ENCODE measurements at places on chromosomes 12 and 14.
A peak's percentile ranks its signal among the peaks of the same experiment; 100 is the strongest.

DNA sequence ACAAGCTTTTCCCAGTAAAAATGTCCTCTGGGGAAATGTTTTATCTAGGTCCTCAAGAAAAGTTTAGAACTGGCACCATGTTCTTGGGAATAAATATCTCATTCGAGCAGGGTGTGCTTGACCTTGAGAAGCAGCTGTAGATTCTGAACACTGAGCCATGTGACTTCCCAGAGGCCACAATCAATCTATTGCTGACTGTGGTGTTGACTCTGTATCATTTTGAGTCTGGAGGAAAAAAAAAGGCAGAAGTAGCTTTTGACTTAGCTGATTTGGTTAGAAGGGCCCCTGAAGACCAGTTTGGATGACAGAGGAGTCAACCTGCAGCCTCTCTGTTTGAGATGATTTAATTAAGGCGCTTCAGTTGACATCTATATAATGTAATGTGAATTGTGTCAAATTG lies 592.4 kb upstream of the SEL1L start:
- DNase-seq: no peak

DNA sequence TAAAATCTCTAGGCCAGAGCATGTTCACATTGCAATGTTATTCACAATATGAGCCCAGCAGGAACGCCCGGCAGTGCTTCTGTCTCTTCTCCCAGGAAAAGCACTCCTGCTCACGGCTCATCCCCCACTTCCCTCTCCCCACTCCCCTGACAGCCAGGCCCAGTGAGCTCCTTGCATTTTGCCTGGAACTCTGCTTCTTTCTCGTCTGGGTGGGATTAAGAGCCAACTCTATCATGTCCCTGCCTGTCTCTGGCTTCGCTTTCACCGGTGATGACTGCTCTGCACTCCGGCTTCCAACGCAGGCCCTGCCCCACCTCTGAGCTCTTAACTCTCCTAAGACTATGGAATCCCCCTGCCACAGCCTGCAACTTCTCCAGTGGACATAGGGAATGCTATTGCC lies 2.5 kb downstream of the PLEK2 start:
- DNase-seq: no peak

DNA sequence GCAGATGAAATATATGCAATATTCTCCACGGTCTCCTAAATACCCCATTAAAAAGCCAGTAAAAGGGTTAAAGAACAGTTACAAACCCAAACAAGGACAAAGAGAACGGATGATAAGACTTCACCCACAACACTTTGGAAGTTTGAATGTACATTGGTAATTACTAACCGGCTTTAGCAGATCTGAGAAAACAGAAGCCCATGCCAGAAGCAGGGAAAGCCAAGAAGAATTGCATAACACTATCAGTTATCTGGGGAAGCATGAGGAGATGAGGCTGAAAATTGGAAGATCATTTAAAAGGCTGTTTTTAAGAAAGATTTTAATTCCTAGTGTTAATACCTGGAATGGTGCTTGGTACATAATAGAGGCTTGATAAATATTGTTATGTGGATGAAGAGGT lies 55.6 kb upstream of the MYBPC1 start:
- no peak for DNase-seq

DNA sequence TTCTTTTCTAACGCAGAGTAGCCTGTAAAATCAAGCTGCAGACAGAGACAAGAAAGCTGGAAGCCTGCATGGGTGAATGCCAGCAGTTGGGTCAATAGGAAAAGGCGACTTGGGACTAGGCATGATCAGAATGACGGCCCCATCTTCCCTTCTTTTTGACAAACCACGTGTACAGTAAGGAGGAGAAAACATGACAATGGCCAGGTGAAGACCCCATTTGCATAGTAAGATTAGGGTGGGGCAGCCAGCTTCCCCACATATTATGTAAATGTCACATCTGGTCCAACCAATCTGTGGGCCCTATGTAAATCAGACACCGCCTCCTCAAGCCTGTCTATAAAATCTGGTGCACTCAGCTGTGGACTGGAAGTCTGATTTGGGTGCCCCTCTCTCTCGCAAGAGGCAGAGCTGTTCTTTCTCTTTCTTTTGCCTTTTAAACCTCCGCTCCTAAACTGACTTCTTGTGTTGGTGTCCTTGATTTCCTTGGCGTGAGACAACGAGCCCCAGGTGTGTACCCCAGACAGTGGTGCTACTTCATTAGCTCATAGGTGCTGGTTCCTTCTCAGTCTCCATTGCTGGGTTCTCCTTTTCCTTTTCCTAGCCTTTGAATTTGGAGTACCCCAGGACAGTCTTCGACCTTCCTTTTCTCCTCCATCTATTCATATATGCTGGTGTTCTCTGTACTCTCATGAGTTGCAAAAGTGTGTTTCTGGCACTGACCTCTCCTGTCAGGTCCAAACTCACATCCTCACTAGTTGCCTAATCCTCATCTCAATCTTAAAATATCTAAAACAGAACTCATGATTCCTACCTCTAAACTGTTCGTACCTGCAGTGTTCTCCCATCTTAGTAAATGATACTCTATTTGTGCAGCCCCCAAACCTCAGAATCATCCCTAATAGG lies 9.4 kb upstream of the DHRS7 start:
- DNase-seq: no peak

DNA sequence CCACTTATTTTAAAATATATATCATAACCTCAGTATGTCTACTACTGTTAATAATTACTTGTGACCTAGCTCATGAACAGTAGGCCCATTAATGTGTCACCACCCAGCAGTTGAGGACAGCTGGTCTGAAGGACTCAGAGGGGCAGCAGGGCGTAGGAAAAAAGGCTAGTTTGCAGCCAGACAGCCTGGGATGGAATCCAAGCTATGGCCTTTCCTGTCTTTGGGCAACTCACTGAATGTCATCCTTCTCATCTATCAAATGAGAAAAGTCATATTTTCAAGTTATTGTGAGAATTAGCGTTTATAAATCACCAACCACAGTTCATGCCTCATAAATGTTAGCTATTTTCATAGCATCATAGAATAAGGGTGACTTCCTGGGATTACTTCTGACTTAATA lies 12.3 kb downstream of the DENND5B start:
- DNase-seq: peak; percentile 69

GRCh38 chr12:52324153-52324444 lies 2.9 kb upstream of the KRT83 start:
- no peak for DNase-seq

DNA sequence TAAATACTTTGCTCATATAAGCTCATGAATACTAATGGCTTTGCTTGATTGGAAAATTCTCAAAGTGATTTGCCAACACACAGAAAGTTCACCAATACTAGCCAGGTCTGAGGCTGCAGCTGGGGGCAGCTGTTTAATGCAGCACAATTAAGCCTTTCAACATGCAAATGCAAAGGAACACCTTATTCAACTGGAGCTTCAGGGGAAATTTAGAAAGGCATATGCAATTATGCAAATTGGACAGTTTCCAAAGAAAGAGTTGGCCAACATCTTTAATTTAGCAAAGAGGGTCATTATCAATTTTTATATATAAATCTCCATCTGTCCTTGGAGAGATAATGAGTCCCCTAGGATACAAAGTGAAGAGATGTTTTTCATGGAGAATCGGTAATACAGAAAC lies 40.2 kb upstream of the OTOGL start:
- no peak for DNase-seq

GRCh38 chr12:70399311-70399710 lies 33.2 kb downstream of the KCNMB4 start:
- DNase-seq: no peak

DNA sequence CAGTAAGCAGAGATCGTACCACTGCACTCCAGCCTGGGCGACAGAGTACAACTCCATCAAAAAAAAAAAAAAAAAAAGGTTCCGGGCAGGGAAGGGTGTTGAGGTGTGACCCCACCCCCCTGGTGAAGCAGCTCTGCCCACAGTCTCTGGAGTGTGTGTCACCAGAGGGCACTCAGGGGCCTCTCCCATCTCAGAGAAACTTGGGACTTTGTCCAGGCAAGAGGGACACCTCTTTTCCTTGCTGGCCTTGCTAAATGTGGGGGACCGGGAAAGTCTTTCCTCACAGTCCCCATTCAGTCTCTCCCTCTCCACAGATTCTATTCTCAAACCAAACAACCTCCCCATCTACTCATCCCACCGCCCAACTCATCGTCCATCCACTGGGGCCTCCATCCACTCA lies 43.6 kb downstream of the RFLNA start:
- no peak for DNase-seq

- no peak for DNase-seq
Observed at GRCh38 chr14:96629082-96629481, 126.9 kb downstream of the PAPOLA start.

GRCh38 chr12:41123871-41124270 lies 64.2 kb upstream of the PDZRN4 start:
- DNase-seq: no peak

DNA sequence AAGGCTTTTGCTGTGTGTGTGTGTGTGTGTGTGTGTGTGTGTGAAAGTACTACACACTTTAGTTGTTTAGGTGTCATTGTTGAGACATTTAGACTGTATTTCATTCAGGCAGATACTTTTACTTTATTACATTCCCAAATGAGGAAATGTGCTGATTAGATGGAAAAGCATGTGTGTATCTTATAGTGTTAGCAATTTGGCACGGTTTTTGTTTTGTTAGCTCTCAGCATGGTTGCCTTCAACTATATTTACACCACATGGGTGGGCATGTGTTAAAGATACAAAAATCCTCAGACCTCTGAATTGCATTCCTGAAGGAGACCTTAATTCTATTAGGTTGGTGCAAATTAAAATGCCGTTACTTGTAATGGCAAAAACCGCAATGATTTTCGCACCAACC lies 879.5 kb downstream of the DIO2 start:
- DNase-seq: no peak

- peak; percentile 59 for DNase-seq
Observed at GRCh38 chr14:55780156-55780946, 200.3 kb downstream of the KTN1 start.

DNA sequence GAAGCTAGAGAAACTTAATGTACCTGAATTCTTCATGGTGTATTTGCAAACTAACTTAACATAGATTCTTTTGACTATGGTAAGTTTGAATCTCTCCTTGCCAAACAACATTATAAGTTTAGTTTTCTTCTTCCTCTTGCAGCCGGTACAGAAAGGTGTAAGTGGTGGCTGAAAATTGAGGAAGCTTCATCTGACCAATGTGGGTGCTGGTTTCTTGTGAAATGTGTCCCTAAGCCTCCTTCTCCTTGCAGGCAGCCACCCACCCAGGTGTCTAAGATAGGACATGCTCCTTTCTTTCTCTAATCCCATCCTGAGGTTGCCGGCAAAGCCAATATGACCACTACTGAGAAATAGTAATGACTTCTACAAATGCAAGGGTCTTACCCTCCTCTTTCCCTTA lies 20.6 kb downstream of the GSG1 start:
- no peak for DNase-seq

- peak; percentile 66 for DNase-seq
Observed at GRCh38 chr12:116863275-116863767, 17.9 kb downstream of the HRK start.

DNA sequence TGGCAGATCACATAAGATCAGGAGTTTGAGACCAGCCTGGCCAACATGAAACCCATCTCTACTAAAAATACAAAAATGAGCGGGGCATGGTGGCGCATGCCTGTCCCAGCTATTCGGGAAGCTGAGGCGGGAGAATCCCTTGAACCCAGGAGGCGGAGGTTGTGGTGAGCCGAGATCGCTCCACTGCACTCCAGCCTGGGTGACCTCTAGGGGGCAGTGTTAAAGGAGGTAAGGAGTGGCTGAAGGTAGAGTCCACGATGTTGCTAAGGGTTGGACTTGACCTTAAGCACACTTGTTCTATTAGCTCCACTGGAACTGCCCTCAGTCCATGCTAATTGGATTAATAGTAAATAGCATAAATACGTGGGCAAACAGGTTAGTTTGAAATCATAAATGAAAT lies 62.4 kb upstream of the PSMC1 start:
- DNase-seq: no peak

DNA sequence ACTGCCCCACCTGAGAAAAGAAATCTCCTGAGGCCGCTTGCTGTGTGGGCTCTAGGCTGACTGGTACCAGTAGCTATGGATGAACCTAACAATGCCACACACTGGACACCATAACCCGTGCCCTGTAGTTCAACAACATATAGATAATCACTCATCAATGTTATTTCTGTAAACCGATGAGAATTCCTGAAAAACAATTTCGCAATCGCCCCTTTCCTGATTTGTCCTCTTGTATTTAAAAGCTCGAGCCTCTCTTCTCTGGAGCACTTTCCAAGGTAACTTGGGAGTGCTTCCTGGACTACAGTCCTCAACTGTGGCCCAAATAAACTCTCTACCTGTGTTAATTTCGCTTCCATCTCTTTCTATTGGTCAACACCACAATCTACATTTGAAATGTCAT lies 26.1 kb upstream of the PPP2R5C start:
- no peak for DNase-seq

DNA sequence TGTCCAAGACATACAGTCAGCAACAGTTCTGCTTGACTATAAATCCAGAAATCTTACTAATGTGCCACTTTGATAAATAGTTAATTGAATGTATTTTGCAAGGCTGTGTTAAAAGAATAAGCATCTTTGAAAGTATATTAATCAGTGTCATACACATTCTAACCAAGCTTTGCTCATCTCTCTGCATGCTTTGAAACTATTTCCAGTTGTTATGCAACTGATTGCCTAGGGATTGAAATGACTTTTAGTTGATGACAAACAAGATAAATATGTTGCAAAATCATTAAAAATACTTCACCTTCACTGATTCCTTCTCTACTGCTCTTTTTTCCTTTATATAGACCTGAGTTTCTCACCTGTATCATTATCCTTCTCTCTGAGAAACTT lies 91.3 kb downstream of the AEBP2 start:
- peak; percentile 45 for DNase-seq

GRCh38 chr12:30450872-30451271 lies 244.8 kb downstream of the IPO8 start:
- peak; percentile 29 for DNase-seq

DNA sequence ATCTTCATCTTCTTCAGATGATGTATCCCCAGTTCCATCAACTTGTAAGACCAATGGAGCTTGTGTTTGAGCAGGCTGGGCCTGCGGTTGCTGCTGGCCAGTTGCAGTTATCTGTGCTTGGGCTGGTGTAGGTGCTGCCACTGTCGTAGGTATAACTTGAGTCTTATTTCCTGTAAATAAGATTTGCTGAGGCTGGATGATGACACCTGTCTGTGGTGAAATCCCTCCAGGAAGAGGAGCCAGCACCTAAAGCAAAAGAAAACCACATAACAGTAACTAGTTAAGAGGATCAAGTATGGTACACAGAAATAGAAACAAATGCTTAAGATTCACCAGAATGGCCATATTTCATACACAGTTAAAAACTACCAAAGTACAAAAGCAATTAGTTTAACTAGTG lies 28.2 kb downstream of the GTF2A1 start:
- no peak for DNase-seq

- DNase-seq: no peak
Observed at GRCh38 chr14:99964979-99965378, 100.2 kb upstream of the EVL start.

GRCh38 chr12:80161612-80162011 lies 62.3 kb downstream of the OTOGL start:
- no peak for DNase-seq
